ENCODE measurements at places on chromosomes 6 and 20.

- no peak for DNase-seq
Measured at GRCh38 chr6:96611342-96611991, 48.5 kb downstream of the FHL5 start.

GRCh38 chr6:123363912-123364311, 272.8 kb downstream of the TRDN start:
- DNase-seq = no peak

DNA sequence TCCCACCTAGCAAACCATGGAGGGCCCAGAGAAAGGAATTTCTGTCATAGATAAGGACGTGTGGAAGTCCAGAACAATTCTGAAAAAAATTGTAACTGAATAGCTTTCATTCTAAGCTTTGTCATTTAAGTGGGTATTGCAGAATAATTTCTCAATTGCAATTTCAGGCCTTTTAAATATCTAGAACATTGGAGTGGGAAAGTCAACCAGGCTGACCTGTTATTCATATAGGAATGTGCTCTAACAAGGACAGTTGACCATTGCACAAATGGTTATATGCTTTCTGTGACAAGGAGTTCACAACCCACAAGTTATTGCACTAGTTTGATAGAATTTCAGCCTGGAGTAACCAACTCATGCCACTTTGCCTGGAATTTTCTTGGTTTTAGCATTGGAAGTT, 53.4 kb upstream of the OLIG3 start:
- DNase-seq = no peak

DNA sequence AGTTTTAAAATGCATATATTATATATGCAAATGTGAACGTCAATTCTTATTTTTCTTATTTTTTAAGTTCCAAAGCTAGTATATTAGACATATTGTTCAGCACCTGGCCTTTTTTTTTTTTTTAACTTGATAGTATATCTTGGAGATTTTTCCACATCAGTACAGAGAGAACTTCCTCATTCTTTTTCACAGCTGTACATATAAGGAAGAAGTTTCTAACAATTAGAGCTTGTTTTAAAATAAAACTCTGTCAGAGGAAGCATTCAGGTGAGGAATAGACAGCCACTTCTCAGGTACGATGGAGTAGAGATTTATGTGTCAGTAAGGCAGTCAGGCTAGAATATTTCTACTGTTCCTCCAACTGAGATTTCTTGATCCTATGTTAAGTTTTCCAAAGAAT, 233.1 kb upstream of the SUPT3H start:
- DNase-seq = no peak

DNA sequence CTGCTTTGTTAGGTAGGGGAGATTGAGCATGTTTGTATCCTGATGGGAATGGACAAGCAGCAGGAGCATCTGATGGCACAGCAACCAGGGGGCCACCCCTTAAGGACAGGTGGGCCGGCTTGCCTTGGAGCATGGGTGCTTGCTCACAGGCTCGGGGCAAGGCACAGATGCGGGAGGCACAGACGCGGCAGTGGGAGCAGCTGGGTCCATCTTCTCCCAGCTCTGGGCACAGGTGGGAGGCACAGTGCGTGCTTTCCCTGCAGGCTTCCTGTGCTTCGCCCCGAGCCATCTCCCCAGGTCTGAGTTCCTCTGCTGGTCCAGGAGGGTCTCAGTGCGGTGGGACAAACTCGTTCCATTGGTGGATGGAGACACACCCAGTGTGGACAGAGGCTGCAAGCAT, 73.6 kb upstream of the BHLHE23 start:
- no peak for DNase-seq

- DNase-seq = no peak
Measured at GRCh38 chr20:54467622-54468021, 7.8 kb upstream of the DOK5 start.
